Adrenal gland (tissue), 19 donors: ENCODE measurements at places on chromosomes 13 and 19. TPM values are rescaled to one million over a fixed set of nuclear protein-coding genes. Genes with fewer than 3 reads are reported as not detected.

- peak; percentile 8 for DNase-seq
- H3K4me3 ChIP-seq, result no peak overlapping the region
Measured at GRCh38 chr13:77448689-77449088, 86.8 kb upstream of the SCEL start.

- no peaks in the 10 kb centered on the region for H3K27me3 ChIP-seq
- no peaks in the 10 kb centered on the region for H3K4me1 ChIP-seq
- no peak overlapping the region for H3K27ac ChIP-seq
- H3K36me3 ChIP-seq, result no peaks in the 10 kb centered on the region
- no peak overlapping the region for H3K4me3 ChIP-seq
- no peak for DNase-seq
Measured at GRCh38 chr19:43906774-43907173, 28.3 kb downstream of the ZNF45 start.

Gene ATP1A3
- total RNA-seq, result 0.11 TPM

Gene SCGB2B2
- total RNA-seq, result 0.41 TPM

DNA sequence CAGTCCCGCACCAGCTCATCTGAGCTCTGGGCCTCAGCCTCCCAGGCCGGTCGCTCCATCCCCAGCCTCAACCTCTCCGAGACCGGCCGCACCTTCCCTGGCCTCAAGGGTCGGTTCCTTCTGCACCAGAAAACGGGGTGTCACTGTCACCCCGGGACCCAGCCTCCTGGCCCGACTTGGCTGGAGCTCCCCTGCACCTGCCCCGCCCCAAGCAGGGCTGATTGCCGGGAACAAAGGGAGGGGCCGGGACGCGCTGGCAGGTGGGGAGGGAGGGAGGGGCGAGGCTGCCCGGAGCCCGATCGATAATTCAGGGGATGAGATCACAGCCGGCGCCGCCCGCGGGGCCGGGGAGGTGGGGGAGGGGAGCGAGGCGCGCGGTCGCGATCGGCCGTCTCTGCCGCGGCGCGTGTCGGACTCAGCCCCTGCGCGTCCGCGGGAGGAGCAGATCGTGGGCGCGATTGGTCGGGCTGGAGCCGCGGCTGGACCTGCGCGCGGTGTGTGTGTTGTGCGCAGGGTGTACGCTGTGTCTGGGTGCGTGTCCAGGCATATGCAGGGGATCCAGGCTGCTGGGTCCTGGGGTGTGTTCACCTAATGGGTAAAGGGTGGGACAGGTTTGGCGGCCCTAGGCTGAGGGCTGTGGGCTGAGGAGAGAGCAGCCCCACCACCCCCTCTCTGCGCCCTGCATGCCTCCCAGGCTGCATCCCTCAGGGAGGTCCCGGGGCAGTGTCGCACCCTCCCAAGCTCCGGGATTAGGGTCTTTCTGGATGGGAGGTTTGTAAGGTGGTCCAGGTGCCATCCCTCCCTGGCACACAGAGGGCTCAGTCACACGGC lies 1.1 kb upstream of the SHC2 start:
- peaks cover 12% of the 10 kb centered on the region for H3K4me1 ChIP-seq
- no peaks in the 10 kb centered on the region for H3K27me3 ChIP-seq
- no peak overlapping the region for H3K4me3 ChIP-seq
- H3K27ac ChIP-seq, result peak overlapping the region; percentile 21

DNA sequence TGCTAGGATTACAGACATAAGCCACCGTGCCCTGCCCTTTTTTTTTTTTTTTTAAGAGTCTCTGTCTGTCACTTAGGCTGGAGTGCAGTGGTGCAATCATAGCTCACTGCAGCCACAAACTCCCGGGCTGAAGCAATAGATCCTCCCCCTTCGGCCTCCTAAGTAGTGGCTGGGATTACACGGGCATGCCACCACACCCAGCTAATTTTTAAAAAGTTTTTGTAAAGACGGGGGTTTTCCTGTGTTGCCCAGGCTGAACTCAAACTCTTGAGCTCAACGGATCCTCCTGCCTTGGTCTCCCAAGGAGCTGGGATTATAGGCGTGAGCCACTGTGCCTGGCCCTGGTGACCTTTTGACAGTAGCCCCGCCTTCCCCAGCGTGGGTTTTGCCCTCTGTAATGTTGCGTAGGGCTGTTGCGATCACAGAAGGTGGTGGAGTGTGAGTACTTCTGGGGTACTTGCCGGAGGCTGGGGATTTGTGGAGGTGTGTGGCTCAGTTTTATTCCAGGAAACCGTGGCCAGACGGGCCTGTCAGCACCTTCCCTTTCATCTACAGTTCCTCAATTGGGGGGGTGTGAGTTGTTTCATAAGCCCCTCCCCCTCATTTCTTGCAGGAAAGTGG lies 11.6 kb upstream of the RETN start:
- peaks cover 3% of the 10 kb centered on the region for H3K4me1 ChIP-seq
- no peaks in the 10 kb centered on the region for H3K36me3 ChIP-seq
- DNase-seq, result no peak
- H3K27me3 ChIP-seq, result no peaks in the 10 kb centered on the region
- H3K27ac ChIP-seq, result peak overlapping the region; percentile 71
- H3K4me3 ChIP-seq, result no peak overlapping the region

DNA sequence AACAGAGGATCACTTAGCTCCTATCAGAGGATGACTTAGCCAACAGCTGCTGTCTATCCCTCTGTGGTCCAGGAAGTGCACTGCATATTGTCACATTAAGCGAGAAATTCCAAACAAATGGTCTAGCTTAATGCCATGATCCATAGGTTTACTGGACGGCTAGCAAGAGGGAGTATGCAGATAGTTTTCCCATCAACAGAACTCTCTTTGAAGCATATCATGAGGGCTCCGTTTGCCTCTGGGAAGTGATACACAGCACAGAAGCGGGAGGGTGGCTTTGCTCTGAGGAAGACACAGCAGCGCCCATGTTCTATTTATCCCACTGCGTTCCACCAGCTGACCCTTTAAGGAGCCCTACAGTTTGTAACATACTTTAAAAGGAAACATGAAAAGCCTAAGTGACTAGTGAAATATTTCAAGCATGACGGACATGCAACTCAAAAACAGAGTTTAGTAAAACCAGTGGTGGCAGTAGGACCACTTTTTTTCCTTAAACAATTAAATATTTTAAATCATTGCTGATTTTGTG lies 52.7 kb downstream of the COL4A1 start:
- H3K27ac ChIP-seq, result peak overlapping the region; percentile 29
- peak; percentile 19 for DNase-seq
- H3K4me3 ChIP-seq, result no peak overlapping the region
- H3K27me3 ChIP-seq, result no peaks in the 10 kb centered on the region
- peaks cover 13% of the 10 kb centered on the region for H3K4me1 ChIP-seq

DNA sequence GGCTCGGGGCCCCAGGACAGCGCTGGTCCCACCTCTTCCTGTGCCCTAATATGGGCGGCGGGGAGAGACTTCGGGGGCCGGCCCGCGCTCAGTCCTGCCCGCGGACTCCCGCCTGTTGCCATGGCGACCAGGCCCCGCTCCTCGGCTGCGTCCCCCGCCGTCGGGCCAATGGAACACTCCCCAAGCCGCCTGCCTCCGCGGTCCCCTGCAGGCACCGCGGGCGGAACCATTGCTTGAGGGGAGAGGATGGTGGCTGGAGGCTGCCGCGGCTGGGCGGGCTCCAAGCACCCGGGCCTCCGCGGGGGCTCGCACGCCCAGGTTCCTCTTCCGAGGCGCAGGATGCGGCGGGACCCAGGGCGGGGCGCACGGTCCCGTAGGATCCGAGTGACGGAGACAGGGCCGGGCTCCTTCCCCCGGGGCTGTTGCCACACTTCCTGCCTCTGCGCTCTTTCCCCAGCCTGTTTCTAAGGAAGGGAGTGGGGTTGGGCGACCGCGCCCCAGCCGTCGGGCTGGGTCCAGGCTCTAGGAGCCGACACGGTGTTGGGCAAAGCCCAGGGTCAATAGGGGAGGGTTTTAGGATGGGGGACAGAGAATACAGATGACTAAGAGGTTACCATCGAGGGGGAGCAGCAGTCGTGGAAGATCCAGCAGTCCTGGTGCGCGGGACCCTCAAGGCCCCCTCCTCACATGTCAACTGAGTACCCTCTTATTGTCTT lies 1.2 kb upstream of the JUNB start:
- peaks cover 25% of the 10 kb centered on the region for H3K4me1 ChIP-seq
- peak; percentile 98 for DNase-seq
- H3K4me3 ChIP-seq, result peak overlapping the region; percentile 16
- no peaks in the 10 kb centered on the region for H3K27me3 ChIP-seq
- H3K36me3 ChIP-seq, result no peaks in the 10 kb centered on the region
- H3K27ac ChIP-seq, result peak overlapping the region; percentile 97

GRCh38 chr19:35462476-35462953 lies 14.5 kb downstream of the FFAR2 start:
- no peak overlapping the region for H3K27ac ChIP-seq
- DNase-seq, result no peak
- no peak overlapping the region for H3K4me3 ChIP-seq
- no peaks in the 10 kb centered on the region for H3K36me3 ChIP-seq
- H3K27me3 ChIP-seq, result no peaks in the 10 kb centered on the region

DNA sequence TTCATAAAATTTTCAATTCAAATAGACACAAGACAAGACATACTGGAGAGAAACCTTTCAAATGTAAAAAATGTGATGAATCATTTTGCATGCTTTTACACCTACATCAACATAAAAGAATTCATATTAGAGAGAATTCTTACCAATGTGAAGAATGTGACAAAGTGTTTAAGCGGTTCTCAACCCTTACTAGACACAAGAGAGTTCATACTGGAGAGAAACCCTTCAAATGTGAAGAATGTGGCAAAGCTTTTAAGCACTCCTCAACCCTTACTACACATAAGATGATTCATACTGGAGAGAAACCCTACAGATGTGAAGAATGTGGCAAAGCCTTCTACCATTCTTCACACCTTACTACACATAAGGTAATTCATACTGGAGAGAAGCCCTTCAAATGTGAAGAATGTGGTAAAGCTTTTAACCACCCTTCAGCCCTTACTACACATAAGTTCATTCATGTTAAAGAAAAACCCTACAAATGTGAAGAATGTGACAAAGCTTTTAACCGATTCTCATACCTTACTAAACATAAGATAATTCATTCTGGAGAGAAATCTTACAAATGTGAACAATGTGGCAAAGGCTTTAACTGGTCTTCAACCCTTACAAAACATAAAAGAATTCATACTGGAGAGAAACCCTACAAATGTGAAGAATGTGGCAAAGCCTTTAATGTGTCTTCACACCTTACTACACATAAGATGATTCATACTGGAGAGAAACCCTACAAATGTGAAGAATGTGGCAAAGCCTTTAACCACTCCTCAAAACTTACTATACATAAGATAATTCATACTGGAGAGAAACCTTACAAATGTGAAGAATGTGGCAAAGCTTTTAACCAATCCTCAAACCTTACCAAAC lies 24.6 kb upstream of the ZNF431 start:
- H3K27me3 ChIP-seq, result no peaks in the 10 kb centered on the region
- no peaks in the 10 kb centered on the region for H3K36me3 ChIP-seq
- H3K4me1 ChIP-seq, result no peaks in the 10 kb centered on the region
- no peak overlapping the region for H3K27ac ChIP-seq
- H3K4me3 ChIP-seq, result no peak overlapping the region
- DNase-seq, result no peak

Gene CARM1
- total RNA-seq, result 36.3 TPM

Gene ATG4D
- 26.4 TPM for total RNA-seq

- H3K36me3 ChIP-seq, result peaks cover 15% of the 10 kb centered on the region
- no peak overlapping the region for H3K4me3 ChIP-seq
- H3K4me1 ChIP-seq, result no peaks in the 10 kb centered on the region
- H3K27me3 ChIP-seq, result no peaks in the 10 kb centered on the region
- no peak overlapping the region for H3K27ac ChIP-seq
Measured at GRCh38 chr19:2201473-2202148, 34.5 kb downstream of the PLEKHJ1 start.

Gene ICAM1
- total RNA-seq, result 33.9 TPM

DNA sequence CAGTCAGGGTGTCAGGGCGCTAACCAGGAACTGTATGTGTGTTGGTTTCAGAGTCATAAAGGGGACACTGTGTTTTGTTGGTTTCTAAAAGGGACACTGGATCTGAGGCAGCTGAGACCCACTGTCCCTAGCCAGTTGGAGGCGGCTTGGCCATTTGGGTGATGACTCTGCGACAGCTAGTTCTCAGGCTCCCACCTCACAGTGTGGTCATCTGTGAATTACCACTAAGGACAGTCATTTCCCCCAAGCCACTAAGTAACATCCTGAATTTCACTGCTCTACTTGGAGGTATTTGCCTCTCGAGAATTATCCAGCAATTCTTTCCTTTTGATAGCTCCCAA lies 51.5 kb downstream of the EPS15L1 start:
- no peaks in the 10 kb centered on the region for H3K4me1 ChIP-seq
- no peaks in the 10 kb centered on the region for H3K27me3 ChIP-seq
- H3K27ac ChIP-seq, result no peak overlapping the region
- no peak for DNase-seq

GRCh38 chr13:71759651-71760511 lies 107.1 kb downstream of the DACH1 start:
- no peak for DNase-seq
- no peaks in the 10 kb centered on the region for H3K36me3 ChIP-seq

Gene ZNF441
- 2.8 TPM for total RNA-seq

DNA sequence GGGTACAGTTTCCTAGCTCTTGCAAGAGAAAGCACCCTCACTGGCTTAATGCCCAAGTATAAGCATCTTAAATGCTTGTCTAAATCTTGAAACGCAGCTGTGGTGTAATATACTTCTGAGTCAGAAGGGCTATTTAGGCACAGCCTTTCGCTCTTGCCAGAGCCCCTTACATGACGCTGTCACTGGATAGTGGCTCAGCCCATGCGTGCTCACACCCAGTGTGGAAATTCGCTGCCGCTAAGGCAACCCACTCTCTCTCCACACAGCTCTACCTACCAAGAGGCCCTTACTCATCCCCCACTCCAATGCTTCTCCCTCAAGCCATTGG lies 24.0 kb downstream of the UQCRFS1 start:
- no peak overlapping the region for H3K4me3 ChIP-seq
- no peaks in the 10 kb centered on the region for H3K4me1 ChIP-seq
- H3K27ac ChIP-seq, result no peak overlapping the region
- H3K27me3 ChIP-seq, result no peaks in the 10 kb centered on the region

DNA sequence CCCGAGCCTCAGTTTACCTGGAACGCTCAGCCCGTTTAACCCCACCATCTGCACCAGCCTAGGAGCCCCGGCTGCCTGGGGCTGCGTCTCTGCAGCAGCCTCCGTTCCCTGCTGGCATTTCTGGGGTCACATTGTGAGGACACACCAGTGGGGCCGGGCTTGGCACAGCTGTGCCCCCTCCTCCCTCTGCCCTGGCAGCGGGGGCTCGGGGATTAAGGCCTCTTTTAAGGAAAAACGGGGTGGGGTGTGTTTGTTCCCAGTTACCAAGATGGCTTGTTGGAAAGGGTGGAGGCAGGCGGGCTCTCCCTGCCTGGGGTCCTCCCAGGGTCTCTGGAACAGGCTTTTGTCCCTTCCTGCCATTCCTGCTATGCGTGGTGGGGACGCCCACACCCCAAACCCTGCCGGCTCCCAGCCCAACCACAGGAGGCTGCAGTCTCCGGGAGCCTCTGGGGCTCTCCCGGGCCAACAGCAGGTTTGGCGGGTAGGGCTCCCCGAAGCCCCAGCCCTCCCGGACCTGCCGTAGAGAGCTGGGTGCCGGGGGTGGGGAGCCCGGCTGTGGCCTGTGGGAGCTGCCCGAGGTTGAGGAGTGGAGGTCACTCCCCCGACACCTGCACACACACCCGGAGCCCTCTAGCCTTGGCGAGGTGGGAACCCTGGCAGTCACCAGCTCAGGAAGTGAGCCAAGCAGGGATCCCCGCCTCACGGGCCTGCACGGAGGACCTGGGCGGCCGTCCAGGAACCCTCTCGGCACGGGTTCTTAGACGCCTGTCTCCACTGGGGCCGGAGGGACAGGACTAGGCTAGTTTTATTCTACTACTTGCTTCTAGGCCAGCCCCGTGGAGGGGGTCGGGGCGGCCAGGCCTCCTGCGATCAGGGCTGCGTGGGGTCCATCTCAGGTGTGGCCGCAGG lies 36.9 kb downstream of the GADD45B start:
- H3K27me3 ChIP-seq, result no peaks in the 10 kb centered on the region
- no peak overlapping the region for H3K27ac ChIP-seq
- no peaks in the 10 kb centered on the region for H3K4me1 ChIP-seq
- H3K36me3 ChIP-seq, result no peaks in the 10 kb centered on the region
